ENCODE measurements at places on chromosomes 3 and 15.

- peak; percentile 72 for DNase-seq
These were observed 196.6 kb downstream of the GAP43 start for GRCh38 chr3:115819785-115820384.

- DNase-seq: no peak
These were observed 701.5 kb downstream of the ZNF385D start for GRCh38 chr3:21049334-21050062.

DNA sequence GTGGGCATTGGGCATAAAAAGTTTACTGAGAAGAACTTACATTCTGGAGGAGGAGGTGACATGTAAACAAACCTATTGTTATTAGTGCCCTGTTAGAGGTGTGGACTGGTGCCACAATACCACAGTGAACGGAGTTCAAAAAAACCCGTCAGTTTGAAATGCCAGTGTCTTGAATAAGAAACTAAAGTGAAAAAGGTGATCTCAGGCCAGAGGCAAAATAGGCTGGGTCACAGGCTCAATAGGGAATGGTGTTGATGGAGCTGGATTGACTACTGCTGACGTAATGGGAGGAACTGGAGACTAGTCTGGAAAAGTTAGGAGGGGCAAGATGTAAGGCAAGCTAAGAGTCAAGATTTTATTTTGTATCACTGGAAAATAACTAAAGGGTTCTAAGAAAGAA is 1.6 kb upstream of the DCBLD2 start:
- DNase-seq: no peak

- no peak for DNase-seq
These were observed 137.2 kb downstream of the RORA start for GRCh38 chr15:61091856-61092255.

- DNase-seq: no peak
These were observed 177.5 kb upstream of the LPP start for GRCh38 chr3:187976365-187976900.

GRCh38 chr15:57758560-57758959 is 52.0 kb downstream of the POLR2M start:
- DNase-seq: no peak

- no peak for DNase-seq
These were observed 2.5 kb upstream of the USF3 start for GRCh38 chr3:113698956-113699355.

DNA sequence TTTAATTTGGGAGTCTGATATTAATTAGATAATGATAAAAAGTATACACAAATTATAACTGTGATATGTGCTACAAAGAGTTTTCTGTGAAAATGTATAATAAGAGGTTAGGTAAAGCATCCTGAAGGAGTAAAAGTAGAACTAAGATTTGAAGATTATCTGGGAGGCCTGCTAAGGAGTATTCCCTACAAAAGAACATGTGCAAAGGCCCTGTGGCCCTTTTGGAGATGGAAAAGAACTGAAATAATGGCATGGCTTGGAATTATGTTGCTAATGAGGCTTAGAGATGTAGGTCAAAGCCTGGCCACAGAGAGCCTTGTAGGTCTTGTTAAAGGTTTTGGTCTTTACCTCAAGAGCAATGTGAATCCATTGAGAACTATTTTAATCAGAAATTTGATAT is 82.0 kb downstream of the ZIC4 start:
- DNase-seq: no peak

GRCh38 chr15:75228787-75229186 is 27.1 kb downstream of the C15orf39 start:
- DNase-seq: no peak

DNA sequence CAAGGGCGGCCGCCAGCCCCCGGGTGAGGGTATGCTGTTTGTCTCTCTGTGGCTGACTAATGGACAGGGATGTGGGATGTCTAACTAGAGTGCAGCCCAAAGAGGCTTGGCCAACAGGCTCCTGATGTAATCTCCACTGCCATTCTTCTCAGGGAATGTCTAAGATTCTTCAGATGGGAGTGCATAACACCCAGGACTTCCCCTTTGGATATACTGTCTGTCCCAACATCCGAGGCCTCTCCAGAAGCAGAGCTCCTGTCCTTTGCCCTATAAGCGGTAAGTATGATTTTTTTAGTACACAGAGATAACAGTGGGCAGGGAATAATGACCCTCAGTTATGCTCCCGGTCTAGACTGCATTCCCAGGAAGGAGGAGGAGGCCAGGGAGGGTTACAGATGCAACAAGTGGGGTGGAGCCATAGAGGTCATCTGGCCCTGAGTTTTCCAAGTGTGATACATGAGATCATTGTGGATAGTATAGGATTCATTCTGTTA is 62.5 kb upstream of the SLCO2A1 start:
- DNase-seq: no peak

- no peak for DNase-seq
These were observed 1.3 kb upstream of the USP3 start for GRCh38 chr15:63502843-63503738.

DNA sequence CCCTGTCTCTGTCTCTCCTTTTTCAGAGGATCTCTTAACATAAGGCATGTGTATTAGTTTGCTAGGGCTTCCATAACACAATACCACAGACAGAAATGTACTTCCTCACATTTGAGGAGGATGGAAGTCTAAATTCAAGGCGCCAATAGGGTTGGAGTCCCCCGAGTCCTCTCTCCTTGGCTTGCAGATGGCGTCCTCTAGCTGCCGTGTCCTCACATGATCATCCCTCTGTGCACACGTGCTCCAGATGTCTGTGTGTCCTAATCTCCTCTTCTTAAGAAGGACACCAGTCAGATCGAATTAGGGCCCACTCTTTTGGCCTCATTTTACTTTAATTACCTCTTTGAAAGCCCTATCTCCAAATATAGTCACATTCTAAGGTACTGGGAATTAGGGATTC is 23.0 kb upstream of the BFSP2 start:
- no peak for DNase-seq

DNA sequence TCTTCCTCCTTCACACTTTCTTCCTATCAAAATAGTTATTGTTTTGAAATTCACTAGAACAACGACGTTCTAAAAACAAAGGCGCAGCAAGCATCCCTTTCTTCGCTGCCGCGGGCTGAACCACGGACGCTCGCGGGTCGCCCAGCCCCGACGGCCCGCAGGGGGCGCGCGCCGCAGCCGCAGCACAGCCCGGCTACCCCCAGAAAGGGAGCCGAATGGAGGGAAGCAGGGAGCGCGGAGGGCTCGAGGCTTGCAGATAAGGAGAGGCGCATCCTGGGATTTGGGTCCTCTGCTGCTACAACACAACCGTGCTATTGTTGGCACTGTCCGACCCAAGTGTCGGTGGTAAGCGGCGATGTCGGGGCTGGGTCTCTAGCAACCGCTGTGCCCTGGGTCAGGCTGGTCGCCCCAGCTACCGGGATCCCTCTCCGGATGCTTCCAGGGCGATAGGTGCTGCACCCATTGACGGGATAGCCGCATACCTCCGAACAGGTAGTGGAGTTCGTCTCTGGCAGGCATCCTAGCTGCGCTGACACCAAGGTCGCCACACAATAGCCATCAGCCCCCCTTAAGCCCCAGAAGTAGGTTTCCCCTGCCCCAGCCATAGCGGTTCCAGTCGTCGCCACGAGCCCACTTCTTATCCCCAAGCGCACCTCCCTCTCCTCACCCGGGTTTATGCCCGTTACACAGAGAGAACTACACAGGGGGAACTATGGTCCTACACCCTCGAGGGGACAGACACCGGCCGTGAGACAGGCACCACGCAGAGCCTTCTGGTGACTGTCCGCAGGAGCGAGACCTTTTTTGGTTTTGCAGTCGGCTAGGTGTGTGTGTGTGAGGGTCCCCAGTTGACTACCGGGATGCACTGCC is 6.0 kb downstream of the ONECUT1 start:
- no peak for DNase-seq

- peak; percentile 70 for DNase-seq
These were observed 3.3 kb upstream of the NDN start for GRCh38 chr15:23690450-23690852.

DNA sequence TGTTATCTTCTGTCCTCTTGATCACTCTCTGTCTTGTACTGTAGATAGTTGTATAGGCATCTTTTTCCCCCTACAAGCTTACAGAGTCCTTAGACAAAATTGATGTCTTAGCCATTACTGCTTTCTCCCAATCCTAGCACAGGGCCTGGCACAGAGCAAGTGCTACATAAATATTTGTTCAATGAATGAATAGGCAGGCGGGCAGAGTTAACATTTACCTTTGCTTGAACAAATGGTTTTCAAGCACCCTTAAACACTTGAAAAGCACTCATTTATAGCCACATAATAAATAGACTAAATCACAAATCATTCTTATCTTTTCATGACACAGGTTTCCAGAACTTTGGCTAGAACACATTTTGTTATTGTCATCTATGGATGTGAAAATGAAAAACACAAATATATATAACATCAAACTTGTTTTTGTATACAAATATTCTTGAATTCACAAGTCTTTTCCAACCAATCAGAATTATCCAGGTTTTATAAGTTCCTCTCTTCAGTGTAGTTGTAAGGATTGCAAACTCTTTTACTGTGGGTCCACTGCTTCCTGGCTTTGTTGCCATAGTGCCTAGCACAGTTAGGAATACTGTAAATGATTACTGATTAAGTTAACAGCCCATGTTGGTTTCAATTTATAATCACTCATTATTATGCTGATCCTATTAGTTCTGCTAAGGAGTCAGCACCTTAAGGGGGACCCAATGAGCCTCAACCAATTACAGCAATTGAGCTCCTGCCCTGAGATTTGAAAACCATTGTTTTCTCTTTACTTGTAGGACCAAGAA is 61.9 kb downstream of the ISL2 start:
- DNase-seq: no peak

- DNase-seq: no peak
These were observed 25.9 kb upstream of the CAPN7 start for GRCh38 chr3:15180042-15180611.

DNA sequence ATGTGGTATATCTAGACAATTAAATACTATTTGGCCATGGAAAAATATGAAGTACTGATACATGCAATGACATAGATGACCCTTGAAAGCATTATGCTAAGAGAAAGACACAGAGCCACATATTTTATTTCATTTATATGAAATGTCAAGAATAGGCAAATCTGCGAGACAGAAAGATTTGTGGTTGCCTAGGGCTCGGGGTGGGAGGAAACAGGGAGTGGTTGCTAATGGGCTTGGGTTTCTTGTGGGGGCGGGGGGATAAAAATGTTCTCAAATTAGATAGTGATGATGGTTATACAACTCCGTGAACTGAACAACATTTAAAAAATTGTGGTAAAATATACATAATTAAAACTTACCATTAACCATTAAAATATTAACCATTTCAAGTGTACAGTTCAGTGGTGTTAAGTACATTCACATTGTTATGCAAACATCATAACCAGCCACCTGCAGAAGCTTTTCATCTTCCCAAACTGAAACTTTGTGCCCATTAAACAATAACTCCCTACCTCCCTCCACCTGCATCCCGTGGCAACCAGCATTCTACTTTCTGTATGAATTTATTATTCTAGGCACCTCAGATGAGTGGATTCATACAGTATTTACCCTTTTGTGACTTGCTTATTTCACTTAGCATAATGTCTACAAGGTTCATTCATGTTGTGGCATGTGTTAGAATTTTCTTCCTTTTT is 24.3 kb upstream of the ANP32A start:
- DNase-seq: no peak

- DNase-seq: peak; percentile 47
These were observed 15.4 kb upstream of the ZNF774 start for GRCh38 chr15:90336705-90337141.
